ENCODE measurements at places on chromosomes 6 and 20. TPM values are rescaled to one million over a fixed set of nuclear protein-coding genes. Genes with fewer than 3 reads are reported as not detected.

- H3K27me3 ChIP-seq, result no peaks in the 10 kb centered on the region
- peak; percentile 30 for DNase-seq
- peaks cover 8% of the 10 kb centered on the region for H3K4me1 ChIP-seq
- no peak overlapping the region for H3K4me3 ChIP-seq
Observed at GRCh38 chr6:105596284-105596755, 193.4 kb upstream of the PREP start.

DNA sequence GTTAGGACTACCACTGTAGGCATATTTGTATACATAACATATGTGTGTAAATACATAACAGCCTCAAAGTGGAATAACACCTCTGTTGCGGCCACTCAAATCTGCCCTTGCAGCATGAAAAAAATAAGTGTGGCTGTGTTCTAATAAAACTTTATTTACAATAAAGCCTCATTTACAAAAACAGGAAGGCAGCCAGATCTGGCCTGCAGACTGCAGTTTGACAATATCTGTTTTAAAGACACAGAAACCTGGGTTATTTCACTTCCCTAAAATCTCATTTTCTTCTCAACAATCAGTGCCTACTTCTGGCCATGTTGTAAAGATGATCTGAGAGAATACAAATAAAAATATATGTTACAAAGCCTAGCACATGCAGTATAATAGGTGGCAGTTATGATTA, 53.9 kb upstream of the SCML4 start:
- no peak for DNase-seq
- no peaks in the 10 kb centered on the region for H3K27me3 ChIP-seq
- H3K36me3 ChIP-seq, result peaks cover 4% of the 10 kb centered on the region
- no peak overlapping the region for H3K4me3 ChIP-seq

- DNase-seq, result no peak
- H3K4me3 ChIP-seq, result no peak overlapping the region
- no peaks in the 10 kb centered on the region for H3K36me3 ChIP-seq
- no peak overlapping the region for H3K27ac ChIP-seq
- peaks cover 2% of the 10 kb centered on the region for H3K27me3 ChIP-seq
Observed at GRCh38 chr20:10209091-10209490, 9.5 kb upstream of the SNAP25 start.

GRCh38 chr6:72984981-72985665, 240.2 kb downstream of the KHDC1L start:
- DNase-seq, result no peak
- H3K4me1 ChIP-seq, result no peaks in the 10 kb centered on the region
- no peaks in the 10 kb centered on the region for H3K36me3 ChIP-seq
- H3K27ac ChIP-seq, result no peak overlapping the region
- H3K27me3 ChIP-seq, result no peaks in the 10 kb centered on the region

The EMILIN3 gene
- total RNA-seq, result 8.0 TPM

The EEF1A2 gene
- total RNA-seq, result 23.5 TPM
